ENCODE measurements at places on chromosomes 13 and 19.

GRCh38 chr13:113652404-113653263, 5.4 kb downstream of the ATP4B start:
- no peak for DNase-seq

GRCh38 chr13:110627351-110627750, 12.0 kb downstream of the NAXD start:
- DNase-seq = no peak

GRCh38 chr13:101181076-101181685, 235.1 kb downstream of the NALCN start:
- DNase-seq = no peak

GRCh38 chr19:36379510-36379819, 464 bp upstream of the ZFP14 start:
- DNase-seq = no peak

- no peak for DNase-seq
Observed at GRCh38 chr19:27740396-27740795, 1472.6 kb downstream of the UQCRFS1 start.

DNA sequence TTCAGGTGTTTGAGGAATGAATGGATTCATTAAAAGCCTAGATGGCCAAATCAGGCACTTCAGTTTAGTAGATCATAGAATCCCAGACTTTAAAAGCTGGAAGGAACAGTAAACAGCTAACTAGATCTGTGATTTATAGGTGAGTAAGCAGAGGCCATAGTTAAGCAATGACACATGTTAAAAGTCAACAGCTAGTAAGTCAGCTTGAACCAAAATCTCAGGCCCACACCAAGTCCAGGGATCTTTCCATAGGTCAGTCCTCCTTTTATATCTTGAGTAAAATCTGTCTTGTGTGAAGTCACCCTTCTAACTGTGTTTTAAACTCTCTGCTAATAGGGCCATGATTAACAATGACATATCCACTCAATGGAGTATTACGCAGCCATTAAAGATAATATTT, 275.5 kb upstream of the SOX21 start:
- no peak for DNase-seq

GRCh38 chr13:74045583-74045982, 88.6 kb downstream of the KLF12 start:
- no peak for DNase-seq

DNA sequence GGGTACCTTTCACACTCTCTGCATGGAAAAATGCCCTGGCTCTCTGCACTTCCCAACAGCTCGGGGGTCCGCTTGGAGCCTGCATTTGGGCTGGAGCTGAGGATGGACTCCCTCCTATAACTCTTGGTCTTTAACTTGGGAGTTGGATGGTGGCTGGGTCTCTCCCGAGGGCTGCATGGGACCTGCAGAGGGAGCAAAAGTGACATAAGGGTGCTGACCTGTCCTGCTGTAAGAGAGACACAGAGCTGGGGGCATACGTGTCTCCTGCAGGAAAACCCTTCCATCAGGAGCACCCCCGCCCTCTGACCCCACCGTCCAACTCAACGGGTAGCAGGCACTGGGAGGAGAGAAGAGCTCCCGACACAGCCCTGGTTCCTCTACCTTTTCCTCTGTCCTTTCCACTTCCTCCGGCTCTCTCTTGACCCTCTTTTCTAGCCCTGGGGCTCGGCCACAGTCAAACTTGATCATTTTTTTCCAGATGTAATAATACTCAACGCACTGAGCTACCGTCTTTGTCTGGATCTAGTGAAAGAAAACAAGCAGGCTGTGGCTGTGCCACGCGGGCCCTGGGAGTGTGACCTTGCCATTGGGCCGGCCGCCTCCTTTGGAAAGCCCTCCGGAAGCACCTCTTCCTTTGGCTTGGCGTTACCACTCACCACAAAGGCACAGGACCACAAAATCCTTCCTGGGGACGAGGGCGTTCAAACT, 6.8 kb upstream of the NAPA start:
- DNase-seq = no peak

- DNase-seq = no peak
Observed at GRCh38 chr19:18153556-18154134, 682 bp downstream of the PIK3R2 start.

GRCh38 chr13:80463673-80464352, 122.9 kb upstream of the SPRY2 start:
- DNase-seq = no peak

DNA sequence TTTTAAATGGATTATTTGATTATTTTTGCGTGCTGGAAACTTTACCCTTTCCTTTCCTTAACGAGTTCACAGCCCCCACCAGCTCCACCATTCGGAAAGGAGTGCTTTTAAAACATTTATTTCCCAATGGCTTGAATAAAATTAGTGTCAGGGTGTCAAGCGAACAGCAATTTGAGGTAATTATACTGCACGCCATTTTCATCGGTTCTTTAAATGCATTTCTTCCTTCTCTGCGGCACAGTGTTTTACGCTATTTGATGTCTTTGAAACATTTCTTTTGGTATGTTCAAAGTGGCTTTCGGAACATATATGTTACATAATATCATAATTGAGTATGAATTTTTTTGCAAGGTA, 309 bp upstream of the SLITRK1 start:
- no peak for DNase-seq

DNA sequence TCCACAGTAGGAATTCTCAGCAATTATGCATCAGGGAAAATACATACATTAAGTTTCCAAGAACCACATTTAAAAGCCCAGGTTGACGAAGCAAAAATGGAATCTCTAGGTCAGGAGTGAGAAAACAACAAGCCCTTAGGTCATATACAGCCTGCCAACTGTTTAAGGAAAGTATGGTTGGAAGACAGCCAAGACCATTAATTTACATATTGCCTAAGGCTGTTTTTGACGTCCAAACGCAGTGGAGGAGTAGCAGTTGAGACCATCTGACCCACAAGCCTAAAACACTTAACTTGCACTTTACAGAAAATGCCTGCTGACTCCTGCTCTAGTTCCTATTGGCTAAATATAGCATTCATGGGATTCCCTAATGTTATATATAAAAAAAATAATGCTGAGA, 299.0 kb downstream of the ITGBL1 start:
- DNase-seq = no peak

DNA sequence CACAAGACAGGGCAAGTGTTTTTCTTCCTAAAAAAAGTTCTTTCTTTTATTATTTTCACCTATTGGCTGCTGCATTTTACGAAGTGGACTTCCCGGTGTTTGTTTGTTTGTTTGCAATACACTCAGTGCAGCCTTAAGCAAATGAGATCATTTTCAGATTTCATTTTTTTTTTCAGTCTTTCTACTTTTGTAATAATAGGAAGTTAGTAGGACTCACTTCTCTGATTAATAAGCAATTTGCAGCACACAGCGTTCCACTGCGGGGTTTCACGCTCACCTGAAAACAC, 128.3 kb downstream of the STK24 start:
- DNase-seq = no peak

- DNase-seq = no peak
Observed at GRCh38 chr13:24922387-24922744, 158.4 kb downstream of the RNF17 start.

- no peak for DNase-seq
Observed at GRCh38 chr13:80132741-80133601, 208.0 kb downstream of the SPRY2 start.

- DNase-seq = no peak
Observed at GRCh38 chr19:54551293-54551692, 22.3 kb upstream of the LILRA2 start.

DNA sequence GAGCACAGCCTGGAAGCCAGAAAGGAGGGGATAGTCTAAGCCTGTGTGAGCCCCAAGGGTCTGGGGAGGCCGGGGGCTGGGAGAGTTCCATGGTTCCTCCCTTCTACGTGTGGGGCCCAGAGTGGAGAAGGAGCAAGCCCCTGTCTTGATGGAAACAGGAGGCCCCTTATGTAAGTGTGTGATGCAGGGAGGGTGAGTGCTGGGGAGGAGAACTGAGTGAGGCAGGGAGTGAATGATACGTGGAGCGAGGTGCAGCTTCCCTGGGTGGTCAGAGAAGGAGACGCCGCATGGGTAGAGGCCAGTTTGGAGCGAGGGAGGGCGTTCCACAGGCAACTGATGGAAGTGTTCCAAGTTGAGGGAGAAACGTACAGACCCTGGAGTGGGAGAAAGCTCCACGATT, 16.0 kb downstream of the MAG start:
- DNase-seq = no peak

GRCh38 chr13:80871481-80871880, 530.6 kb upstream of the SPRY2 start:
- DNase-seq = no peak

DNA sequence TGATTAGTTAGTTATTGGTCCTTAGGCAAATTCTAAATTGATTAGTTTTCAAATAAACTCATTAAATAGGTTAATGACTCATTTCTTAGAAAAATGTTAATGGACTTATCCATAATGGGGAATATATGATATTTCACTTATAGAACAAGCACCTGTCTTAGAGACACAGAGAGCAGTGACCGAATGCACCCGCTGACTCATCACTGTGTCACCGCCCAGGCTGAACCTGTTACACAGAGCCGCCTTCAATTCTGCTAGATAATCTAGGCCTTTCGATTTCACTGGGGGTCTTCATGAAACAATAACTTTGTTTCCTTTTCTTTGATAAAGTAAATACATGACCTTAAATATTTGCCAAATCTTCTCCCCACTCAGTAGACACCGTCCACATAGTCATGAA, 13.1 kb downstream of the IRS2 start:
- no peak for DNase-seq

- DNase-seq = no peak
Observed at GRCh38 chr13:104996022-104996421, 1539.4 kb downstream of the EFNB2 start.

- DNase-seq = no peak
Observed at GRCh38 chr13:80235967-80236302, 105.0 kb downstream of the SPRY2 start.

GRCh38 chr13:102643656-102644055, 46.9 kb downstream of the TPP2 start:
- no peak for DNase-seq

GRCh38 chr13:66972659-66973058, 257.5 kb downstream of the PCDH9 start:
- no peak for DNase-seq

GRCh38 chr13:28012896-28013295, 24.4 kb upstream of the URAD start:
- DNase-seq = no peak

- DNase-seq = no peak
Observed at GRCh38 chr13:46555722-46556417, 2.9 kb downstream of the LRCH1 start.

GRCh38 chr13:90808838-90809237, 538.6 kb upstream of the MIR17HG start:
- DNase-seq = no peak

- no peak for DNase-seq
Observed at GRCh38 chr13:38535261-38535660, 151.6 kb upstream of the FREM2 start.

DNA sequence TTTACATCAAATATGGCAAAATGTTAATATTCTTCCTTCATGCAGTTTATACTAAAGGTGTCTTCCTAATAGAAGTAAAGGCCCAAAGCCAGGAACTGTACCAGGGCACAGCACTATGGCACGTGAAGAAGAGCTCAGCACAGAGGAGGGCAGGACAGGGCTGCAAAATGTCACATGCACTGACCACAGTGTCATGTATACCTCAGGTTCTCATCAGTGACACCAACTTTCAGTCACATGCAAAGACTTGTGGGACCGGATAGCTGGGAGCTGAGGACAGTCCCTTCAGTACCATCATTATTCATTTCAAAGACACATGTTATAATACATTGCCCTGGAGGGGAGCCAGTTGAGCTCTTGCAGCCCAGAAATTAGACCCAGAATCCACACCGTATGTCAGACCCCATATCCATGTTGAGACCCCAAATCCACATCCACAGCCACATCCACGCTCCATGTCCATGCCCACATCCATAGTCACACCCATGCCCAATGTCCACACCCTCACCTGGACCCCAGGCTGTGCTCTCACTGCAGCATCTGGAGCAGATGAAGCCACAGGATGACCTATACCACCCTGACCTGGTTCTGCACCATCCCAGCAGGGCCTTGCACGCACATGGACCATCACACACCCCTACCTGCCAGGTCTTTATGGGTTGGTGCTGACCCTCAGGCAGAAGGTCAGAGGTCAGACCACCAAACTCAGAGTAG, 111.8 kb downstream of the TUBA3C start:
- no peak for DNase-seq

DNA sequence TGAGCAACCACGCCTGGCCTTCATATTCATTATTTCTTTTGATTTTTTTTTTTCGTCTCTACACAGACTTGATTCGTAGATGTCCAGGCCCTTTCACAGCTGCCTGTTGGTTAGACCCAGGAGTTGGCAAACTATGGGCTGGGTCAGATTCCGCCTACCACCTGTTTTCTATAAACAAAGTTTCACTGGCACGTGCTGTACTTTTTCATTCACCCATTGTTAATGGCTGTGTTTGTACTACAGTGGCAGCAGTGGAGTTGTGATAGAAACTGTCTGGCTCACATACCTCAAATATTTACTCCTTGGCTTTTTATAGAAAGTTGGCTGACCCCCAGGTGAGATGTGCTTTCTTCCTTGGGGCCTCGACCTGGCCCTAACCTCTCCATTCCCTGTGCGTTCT, 72.9 kb upstream of the TEX29 start:
- DNase-seq = no peak

DNA sequence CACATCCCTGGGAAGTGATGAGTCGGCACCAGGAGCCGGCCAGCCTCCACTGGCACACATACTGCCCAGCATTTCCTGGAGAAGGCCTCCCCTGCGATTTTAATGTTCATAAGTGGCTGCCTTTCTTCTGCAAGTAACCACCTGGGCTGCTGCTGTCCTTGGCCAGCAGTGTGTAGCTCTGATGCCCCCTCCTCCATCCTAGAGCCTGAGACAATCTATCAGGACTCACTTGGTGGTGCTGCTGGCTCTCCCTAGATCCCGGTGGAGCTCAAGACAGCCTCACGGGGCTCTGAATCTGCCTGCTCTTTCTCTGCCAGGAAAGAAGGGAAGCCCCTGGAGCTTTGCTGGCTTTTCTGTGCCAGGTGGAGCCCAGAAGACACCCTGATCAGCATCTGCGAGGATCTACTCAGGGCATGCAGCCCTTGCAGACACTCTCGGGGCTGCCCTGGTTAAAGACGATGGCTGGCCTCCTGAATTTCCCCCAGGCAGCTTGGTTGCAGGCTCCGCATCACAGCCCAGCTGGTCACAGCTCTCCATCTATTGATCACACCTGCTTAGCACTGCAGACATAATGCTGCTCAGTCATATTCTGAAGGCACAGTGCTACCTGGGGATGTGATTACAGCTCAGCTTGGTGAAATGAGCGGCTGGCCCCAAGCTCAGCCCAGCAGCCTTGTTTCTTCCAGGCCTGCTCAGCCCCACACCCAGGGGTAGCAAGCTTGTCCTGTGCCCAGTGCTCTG, 122.3 kb downstream of the ZDHHC20 start:
- no peak for DNase-seq
